Stimulated activated naive CD8-positive, alpha-beta T cell treated with anti-CD3 and anti-CD28 coated beads, Interleukin-15, Interleukin-2, amounts not matched to agents 100 U/mL and 50 U/mL, for 24 hours (primary cell): ENCODE measurements at places on chromosomes 2 and 18.

DNA sequence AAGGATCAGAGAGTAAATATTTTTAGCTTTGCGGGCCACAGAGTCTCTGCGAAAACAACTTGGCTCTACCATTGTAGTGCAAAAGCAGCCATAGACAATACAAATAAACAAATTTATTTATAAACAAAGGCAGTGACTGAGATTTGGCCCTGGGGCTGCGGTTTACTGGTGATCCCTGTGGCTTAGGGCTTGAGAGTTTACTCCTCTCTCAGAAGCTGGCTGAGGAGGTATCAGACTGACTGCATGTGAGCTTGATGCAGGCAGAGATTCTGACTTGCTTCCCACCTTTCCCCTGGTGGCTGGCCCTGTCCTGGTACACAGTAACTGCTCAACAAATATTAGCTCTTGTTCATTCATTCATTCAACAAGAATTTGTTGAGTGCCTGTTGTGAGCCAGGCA lies 81.5 kb downstream of the PRKCE start:
- DNase-seq: no peak

DNA sequence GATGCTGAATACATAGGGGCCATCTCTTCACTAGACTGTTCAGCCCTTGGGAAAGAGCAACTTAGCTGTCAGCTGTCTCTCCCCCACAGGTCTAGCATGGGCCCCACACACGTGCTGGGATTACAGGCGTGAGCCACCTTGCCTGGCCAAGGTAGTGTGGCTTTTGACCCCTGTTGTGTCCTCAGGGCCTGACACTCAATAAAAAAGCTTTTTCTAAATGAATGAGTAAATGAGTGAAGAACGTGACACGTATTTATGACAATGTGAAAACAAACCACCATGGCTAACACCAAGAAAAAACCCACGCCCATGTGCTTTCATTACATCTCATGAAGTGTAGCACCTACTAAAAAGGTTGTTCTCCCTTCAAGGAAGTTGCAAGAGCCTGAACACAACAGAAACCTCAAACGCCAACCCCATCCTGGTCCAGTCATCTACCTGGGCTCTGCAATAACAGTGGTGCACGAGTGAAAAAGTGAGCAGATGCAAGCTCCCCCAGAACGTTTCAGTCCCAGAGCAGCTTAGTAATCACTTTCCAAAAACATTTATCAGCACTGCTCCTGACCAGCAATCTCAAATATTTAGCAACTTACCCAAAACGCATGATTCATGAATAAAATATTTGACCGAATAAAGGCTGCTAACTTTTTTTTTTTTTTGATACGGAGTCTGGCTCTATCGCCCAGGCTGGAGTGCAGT lies 3.4 kb downstream of the WDFY1 start:
- DNase-seq: peak; percentile 62

- DNase-seq: no peak
Observed at GRCh38 chr2:47312491-47312850, 90.5 kb upstream of the MSH2 start.

GRCh38 chr2:85705680-85706039 lies 11.5 kb downstream of the GNLY start:
- no peak for DNase-seq

GRCh38 chr2:165899311-165899710 lies 54.3 kb downstream of the TTC21B start:
- no peak for DNase-seq

DNA sequence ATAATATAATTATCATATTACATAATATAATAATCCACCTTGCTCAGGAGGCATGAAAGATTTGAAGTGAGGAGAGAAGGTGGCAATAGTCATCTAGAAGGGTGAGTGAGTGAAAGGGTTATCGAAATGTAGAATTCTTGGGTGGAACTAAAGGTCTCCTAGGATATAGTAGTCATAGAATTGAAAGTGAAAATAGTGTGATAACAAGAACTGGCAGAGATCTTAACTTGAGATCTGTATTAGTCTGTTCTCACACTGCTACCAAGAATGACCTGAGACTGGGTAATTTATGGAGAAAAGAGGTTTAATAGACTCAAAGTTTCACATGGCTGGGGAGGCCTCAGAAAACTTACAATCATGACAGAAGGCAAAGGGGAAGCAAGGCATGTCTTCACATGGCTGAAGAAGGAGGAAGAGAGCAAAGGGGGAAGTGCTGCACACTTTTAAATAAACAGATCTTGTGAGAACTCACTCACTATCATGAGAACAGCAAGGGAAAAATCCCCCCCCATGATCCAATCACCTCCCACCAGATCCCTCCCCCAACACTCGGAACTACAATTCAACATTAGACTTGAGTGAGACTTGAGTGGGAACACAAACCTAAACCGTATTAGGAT lies 351.5 kb downstream of the NR4A2 start:
- DNase-seq: no peak

DNA sequence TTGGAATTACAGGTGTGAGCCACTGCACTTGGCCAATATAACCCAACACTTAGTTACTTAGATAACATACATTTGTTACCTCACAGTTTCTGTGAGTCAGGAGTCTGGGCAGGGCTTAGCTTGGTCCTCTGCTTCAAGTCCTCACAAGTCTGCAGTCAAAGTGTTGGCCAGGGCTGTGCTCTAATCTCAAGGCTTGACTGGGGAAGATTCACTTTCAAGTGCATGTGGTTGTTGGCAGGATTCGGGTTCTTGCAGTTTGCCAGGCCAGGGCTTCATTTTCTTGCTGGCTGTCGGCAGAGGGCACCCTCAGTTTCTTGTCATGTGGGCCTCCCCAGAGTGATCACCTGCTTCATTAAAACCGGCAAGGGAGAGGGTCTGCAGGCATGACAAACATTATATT lies 103.7 kb downstream of the SLC4A3 start:
- DNase-seq: no peak

GRCh38 chr2:75192496-75192895 lies 6.8 kb downstream of the TACR1 start:
- DNase-seq: no peak

- DNase-seq: no peak
Observed at GRCh38 chr18:32661486-32662299, 111.1 kb downstream of the KLHL14 start.

- DNase-seq: peak; percentile 20
Observed at GRCh38 chr2:73176205-73176880, 26.0 kb upstream of the NOTO start.

- no peak for DNase-seq
Observed at GRCh38 chr2:197167608-197168314, 142.8 kb downstream of the ANKRD44 start.

DNA sequence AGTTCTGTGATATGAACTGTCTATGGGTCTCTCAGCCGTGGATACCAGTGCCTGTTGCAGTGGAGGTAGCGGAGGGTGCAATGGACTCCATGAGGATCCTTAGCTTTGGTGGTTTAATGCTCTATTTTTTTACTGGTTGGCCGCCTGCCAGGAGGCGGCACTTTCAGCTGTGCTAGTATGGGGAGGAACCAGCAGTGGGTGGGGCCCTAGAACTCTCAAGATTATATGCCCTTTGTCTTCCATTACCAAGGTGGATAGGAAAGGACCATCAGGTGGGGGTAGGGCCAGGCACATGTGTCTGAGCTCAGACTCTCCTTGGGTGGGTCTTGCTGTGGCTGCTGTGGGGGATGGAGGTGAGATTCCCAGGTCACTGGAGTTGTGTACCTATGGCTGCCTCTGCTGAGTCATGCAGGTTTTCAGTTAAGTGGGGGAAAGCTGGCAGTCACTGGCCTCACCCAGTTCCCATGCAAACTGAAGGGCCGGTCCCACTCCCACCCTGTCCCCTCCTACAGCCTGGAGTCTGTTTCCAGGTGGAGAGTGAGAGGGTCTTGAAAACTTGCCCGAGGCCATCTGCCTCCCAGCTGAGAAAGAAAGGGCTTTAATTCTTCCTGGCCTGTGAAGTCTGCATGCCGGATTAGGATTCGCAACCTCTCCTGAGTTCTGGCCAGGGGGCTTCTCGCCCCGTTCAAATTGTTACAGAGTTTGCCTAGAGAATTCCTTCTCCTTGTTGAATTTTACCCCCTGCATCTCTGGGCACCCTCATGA lies 14.5 kb downstream of the KCNS3 start:
- DNase-seq: no peak

DNA sequence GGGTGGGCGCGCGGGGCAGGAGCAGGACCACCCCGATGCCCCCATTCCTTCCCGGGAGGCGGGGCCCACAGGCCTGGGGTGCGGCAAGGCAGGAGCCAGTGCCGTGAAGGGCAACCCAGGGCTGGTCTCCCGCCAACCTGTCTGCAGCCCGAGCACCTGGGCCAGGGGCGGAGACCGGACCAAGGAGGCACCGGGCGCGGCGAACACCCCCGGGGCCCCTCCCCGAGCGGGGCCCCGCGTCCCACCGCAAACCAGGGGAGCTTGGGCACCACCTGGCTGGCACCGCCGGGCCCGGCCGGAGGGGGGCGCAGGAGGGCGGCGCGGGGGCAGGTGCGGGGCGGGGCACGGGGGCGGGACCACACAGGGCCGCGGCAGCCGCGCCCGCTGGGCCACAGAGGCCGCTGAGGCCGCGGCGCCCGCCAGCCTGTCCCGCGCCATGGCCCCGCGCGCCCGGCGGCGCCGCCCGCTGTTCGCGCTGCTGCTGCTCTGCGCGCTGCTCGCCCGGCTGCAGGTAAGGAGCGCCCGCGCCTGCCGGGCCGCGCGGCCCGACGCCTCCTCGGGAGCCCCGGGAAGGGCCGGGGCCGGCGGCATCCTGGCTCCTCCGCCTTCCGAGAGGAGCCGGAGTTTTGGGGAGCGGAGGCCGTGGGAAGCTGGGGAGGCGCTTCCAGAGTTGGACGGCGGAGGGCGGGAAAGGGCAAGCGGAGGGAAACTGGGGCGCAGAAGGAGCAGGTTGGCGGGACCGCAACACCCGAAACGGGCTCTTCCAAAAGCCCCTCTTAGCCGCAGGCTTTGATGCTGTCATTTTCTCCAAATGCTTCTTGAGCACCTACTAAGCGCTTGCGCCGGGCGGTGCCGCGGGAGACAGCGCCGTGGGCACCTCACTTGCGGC lies at the start of gene TNFRSF11A:
Gene TNFRSF11A (plus strand): TSS at position 394 of the 889 bp plus-strand sequence. CDS start 43 bp downstream, at position 437.
- DNase-seq: peak; percentile 77

DNA sequence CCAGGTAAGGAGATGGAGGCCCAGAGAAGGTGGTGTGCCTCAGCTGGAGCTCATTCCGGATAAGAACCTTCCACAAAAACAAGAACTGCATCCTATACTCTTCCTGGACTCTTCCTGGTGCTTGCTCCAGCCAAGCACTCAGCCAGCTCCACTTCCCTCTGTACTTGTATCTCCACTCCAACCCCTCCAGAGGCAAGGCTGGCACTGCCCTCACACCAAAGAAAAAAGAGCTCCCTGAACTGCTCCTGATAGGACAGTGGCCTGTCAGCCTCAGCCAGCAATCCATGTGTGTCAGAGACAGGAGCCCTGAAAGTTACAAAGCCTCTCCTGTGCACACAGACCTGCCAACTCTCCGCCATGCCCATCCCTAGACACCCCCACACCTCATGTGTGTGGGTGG lies 248.1 kb downstream of the CELF4 start:
- DNase-seq: no peak

- peak; percentile 36 for DNase-seq
Observed at GRCh38 chr18:3246635-3247239, 864 bp upstream of the MYL12A start.

DNA sequence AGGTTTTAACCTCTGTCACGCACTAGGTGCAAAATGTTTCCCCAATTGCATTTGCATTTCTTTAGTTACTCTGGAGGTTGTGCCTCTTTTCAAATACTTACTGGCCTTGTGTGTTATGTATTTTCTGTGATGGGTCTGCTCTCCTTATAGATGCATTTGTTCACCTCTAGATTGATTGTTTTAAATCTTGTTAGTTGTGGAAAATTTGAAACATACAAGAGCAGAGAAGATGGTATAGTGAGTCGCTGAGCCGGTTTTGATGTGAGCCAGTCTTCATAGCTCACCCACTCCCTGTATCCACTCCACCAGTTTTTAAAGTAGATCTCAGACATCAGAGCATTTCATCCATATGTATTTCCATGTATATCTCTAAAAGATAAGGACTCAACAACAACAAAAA lies 6.5 kb downstream of the IMP4 start:
- no peak for DNase-seq

- no peak for DNase-seq
Observed at GRCh38 chr2:239979243-239980023, 45.7 kb downstream of the NDUFA10 start.

DNA sequence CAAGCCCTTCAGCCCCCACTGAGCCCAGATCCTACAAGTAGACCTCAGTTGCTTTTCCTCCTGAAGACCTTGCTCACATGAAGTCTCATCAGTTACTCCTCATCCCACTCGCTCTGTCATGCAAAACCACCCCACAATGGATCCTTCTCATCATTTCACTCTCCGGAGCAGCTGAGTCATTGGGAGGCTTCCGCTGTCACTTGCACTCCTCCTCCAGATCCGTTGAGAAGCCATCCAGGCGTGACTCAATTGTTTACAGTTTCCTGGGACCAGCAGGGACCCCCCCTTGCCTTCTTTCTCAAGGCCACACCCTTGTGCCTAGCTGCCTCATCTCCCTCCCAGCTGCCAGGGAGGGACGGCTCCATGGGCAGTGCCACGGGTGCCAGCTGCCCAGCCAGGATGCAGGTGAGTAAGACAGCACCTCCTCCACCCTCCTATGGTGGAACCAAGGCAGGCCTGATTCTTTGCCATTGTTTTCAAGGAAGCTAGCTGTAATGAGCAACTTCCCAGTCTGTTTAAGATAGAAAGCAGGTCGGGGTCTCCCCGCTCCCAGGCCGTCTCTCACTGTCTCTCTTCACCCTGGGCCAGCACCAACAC lies 16.3 kb downstream of the GPR55 start:
- DNase-seq: peak; percentile 73

GRCh38 chr2:200442471-200442870 lies 67.4 kb downstream of the KCTD18 start:
- DNase-seq: no peak

DNA sequence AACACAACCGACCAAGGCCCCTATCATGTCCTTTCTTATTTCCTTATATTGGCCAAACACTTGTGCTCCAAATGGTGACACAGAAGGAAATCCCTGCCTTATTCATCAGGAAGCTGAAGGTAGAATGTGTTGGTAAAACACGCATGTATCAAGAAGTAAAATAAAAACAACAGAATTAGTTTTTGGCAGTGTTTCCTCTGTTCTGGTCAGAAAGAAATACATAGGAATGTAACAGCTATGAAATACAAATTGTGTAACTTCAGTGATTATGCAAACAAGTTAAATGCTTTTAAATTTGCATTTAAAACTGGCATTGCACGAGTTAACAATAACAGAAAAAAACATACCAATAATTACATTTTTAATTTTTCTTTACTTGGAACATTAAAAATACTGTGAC lies 19.3 kb downstream of the ST6GAL2 start:
- DNase-seq: no peak

GRCh38 chr18:29164993-29165599 lies 988.2 kb upstream of the CDH2 start:
- no peak for DNase-seq

GRCh38 chr18:8609659-8610458 lies 622 bp downstream of the RAB12 start:
- peak; percentile 32 for DNase-seq

- DNase-seq: no peak
Observed at GRCh38 chr2:171318463-171318934, 115.3 kb downstream of the METTL8 start.

DNA sequence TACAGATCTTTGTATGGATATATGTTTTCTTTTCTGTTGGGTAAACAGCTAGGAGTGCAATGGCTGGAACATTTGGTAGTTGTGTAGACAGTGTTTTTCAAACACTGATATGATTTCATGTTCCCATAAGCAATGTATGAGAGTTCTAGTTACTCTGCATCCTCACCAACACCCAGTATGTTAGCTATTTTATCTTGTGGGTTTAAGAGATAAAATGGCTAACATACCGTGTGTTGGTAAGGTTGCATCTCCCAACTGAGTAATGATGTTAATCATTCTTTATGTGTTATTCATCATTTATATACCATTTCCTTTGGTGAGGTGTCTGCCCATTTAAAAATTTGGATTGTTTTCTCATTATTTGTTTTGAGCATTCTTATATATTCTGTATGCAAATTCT lies 65.7 kb downstream of the LYPD6B start:
- DNase-seq: no peak
